Left colon (tissue), 2 donors: ENCODE measurements at places on chromosomes 7 and 10.
A peak's percentile ranks its signal among the peaks of the same experiment; 100 is the strongest.

DNA sequence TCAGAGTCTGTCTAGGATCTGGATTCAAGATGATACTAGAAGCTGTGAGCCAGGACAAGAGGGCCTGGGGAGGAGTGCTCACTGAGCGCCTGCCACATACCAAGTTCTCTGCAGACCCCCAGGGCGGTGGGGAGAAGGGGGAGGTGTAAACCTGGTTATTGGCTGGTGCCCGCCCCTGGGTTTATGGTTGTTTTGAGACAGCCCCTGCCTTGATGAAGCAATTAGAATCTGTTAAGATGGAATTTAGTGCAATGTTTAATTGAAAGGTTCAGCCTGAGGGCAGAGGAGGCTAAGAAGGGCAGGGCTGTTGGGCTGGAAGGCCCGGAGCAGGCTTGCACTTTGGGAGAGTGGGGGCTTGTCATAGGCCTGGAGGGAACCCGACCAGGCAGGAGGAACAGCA, 42.7 kb downstream of the PRF1 start:
- DNase-seq: no peak

- DNase-seq: no peak
Measured at GRCh38 chr10:3412071-3412582, 239.5 kb upstream of the PITRM1 start.

DNA sequence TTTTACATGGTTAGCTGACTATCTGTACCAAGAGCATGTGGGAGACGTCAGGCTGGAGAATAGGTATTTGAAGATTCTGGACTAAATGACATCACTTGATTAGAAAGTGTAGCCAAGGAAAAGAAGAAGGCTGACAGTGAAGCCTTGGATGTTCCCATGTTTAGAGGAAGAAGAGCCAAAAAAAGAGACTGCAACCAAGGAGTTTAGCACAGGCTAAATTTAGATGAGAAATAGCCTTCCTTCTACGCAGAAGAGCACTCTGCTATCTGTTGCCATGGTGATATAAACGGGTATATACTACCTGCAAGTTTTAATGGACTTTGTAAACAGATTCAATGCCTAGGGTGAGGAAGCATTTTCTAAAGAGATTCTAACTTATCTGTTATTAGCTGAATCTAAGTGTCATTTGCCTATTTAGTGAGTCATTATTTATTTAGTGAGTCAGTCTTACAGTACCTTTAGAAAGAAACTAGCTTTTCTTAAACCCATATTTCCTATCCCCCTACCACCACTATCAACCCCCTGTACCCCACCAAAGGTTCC, 69.8 kb downstream of the CDK6 start:
- no peak for DNase-seq

- no peak for DNase-seq
Measured at GRCh38 chr7:56077681-56078080, 13.6 kb downstream of the SUMF2 start.

DNA sequence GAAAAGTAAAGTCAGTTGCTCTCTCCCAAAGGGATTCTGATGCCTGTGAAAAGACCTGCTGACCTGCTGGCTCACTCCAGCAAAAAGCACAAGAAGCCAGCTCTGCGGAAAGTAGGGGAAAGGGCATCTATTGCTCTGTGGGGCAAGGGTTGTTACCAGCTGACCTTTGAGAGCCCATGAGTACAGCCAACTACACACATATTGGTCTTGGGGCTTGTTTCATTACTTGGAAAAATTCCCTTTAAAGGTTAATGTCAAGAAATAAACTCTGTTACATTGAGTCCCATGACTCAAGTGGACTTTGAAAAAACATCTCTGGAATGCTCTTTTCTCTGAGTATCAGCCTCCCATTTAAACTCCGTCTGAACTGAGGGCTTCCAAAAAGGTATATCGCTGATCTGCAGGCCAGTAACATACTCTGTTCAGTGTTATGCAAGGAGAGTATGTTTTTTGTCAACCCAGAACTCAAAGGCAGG, 53.2 kb downstream of the PANK1 start:
- DNase-seq: no peak

DNA sequence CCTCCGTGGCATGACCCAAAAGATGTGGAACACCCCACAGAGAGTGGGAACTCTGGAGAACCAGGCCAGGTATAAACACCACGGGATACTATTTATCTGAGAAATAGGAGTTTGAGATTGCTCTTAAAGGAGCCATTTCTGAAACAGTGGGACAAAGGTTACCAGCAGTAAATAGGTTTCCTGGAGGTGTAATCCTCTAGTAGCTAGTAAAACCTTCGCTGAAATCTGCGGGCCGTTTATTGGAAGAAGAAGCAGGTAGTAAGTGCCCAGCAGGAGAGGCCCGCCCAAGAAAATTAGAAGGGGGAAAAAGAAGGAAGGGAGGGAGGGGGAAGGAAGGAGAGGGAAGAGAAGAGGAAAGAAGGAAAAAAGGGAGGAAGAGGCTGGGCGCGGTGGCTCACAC, 51.6 kb downstream of the CHST3 start:
- peak; percentile 61 for DNase-seq

GRCh38 chr7:6154542-6155404, 117.7 kb downstream of the CYTH3 start:
- no peak for DNase-seq

GRCh38 chr7:128318691-128319090, 25.0 kb downstream of the RBM28 start:
- no peak for DNase-seq

DNA sequence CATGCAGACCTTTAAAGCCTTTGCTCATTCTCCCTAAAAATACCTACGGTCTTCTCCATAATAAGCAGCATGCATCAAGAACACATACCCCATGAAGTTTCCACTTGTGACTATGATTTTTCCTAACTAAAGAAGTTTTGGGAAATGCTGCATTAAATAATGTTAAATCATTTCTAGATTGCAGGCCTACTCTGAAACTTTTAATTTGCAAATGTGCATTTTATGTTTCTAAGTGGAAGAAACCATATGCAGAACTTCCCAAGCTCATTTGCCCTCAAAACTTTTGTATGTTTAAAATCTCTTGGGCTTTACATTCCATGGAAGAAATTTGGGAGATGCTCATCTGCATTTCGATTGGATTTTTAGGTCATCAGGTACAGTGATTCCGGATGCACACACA, 63.6 kb downstream of the ITGB8 start:
- no peak for DNase-seq

DNA sequence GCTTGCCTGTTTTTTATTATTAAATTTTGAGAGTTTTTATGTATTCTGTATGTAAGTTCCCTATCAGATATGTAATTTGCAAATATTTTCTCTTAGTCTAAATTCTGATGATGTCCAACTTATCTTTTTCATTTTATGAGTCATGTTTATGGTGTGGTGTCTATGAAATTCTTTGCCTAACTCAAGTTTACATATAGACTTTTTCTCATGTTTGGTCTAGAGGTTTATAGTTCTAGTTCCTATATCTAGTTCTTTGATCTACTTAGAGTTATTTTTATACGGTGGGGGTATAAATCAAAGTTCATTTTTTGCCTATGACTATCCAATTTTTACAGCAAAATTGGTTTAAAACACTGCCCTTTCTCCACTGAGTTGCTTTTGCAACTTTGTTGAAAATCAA, 26.3 kb upstream of the CCDC7 start:
- no peak for DNase-seq

DNA sequence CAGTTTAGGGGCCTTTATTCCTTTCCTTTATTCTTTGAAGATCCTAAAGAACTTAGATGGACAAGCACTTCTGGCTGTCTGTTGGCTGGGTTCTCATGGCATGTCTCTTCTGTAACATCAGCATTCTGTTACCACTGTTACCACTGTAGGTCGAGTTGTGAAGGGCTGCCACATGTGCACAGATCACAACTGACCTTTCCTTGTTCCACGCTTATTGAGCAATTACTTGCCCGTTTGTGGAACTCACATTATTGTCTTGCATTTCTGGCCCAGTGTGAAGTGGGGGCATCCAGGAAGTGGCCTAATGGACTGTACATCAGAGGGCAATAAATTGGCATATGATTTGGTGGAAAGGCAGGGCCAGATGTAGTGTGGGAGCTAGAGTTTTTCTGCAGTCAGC, 23.7 kb downstream of the GBF1 start:
- DNase-seq: no peak

GRCh38 chr7:52897288-52897687, 138.1 kb upstream of the POM121L12 start:
- no peak for DNase-seq

DNA sequence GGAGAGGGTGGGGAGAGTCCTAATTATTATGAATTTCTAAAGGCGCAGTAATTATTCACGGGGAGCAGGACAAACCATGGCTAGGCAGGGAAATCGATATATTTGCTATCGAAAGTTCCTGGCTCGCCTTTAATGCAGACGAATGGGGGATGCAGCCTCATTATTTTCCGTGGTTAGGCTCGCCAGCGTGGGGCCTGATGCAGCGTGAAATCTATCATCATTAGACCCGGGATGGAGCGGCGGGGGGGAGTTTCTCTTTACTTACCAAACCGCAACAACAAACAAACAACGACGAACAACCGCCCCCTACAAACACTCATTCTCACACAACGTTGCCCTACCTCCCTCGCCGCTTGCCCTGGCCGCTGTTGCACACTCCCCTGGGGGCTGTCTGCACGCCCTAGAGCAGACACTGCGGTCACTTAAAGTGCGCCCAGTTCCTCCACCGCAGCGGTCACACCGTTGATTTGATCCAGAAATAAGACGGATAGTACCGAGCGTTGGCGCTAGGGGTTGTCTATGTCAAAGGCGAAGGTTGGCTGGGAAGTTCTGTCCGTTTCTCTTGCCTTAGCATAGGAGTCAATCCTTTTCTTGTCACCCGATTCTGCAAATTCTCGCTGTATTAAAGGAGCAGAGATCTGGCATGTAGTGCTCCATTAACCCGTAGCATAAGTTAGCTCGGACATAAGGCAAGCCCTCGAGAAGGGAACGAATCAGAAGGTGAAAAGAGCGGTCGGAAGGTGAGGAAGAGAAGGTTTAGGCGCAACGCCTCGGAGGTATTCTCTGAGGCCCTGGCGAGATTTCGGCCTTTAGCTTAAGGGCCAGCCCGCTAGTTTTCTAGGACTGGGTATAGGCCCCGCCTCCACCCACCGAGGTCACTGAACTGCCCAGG, 10.4 kb downstream of the NXPH1 start:
- DNase-seq: no peak

GRCh38 chr7:95843286-95843685, 70.9 kb downstream of the DYNC1I1 start:
- DNase-seq: no peak

DNA sequence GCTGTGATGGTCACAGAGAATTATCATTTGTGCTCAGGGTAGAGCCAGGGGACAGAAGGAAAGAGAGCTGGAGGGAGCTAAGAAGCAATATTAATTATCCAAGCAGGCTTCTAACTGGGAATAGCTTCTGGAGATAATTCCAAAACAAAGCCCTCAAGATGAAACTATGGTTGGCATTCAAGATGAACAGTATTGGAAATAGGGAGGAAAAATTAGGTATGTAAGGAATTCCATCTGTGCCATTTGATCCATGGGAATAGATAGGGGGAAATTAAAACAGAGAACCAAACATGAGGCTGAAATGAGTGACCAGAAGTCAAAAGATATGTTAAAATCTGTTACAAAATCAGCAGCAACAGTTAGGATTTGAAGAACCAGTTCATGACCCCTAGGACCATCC, 75.3 kb downstream of the NDUFB2 start:
- no peak for DNase-seq

DNA sequence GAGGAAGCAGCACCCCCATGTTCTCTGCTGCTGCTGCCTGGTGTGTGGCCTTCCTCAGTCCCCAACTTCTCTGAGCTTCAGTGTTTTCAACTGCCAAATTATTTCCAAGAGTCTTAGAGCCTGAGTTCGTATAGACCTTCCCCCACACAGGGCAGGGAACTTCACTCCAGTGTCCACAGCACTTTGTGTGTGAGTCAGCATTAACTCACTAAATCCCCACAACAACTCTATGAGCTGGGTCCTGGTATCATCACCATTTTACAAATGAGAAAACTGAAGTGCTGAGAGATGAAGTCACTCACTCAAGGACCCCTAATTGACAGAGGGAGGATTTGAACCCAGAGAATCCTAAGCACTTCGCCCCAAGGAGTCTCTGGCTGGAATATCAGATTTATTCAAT, 48.3 kb downstream of the ADCYAP1R1 start:
- no peak for DNase-seq

DNA sequence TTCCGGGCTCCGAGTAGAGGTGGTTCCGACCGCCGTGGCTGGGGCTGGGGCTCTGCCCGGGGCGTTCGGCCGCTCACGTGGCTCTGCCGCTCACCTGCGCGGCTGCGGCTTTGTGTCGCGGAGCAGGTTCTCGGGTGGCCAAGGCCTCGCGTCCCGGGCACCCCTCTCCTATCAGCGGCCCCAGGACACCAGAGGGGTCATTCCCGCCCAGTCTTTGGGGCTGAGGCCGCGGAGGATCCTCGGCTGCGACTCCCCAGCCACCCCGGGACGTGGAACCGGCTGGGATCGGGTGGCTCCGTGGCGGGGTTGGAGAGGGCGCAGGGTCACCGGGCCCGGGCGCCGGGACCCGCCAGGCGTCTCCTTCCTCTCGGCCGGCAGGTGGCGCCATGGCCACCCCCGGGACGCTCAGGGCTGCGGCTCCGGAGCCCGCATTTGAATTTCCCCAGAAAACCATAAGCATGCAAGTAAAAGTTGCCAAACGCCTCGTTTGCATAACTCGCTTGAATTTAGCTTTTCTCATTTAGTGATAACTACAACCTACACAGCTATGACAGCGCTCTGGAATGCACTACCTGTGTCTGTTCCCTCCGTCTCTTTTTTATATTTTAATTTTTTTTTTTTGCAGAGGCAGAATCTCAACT, 1.2 kb downstream of the COL26A1 start:
- peak; percentile 69 for DNase-seq

- no peak for DNase-seq
Measured at GRCh38 chr7:16657656-16658279, 11.8 kb downstream of the BZW2 start.

DNA sequence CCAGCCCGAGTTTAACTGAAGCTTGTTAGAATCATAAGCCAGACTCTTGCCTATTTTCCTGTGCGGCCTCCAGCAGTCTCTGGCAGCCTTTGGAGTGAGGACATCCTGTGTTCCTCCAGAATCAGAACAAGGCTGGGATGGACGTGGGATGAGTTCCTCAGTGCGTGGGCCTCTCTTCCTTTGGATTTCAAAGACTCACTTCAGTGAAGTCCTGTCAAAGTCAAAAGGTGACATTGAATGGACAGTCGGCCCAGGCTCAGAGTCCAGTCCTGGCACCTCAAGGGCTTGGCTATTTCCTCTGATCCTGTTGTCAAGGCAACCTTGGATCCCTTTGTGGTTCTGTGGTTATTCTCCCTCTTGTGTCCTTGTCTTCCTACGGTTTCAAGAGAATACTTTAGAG, 21.4 kb upstream of the SMC3 start:
- DNase-seq: no peak

GRCh38 chr7:120404042-120404441, 131.1 kb downstream of the KCND2 start:
- DNase-seq: no peak

GRCh38 chr10:63241841-63242281, 108.7 kb downstream of the NRBF2 start:
- DNase-seq: no peak

DNA sequence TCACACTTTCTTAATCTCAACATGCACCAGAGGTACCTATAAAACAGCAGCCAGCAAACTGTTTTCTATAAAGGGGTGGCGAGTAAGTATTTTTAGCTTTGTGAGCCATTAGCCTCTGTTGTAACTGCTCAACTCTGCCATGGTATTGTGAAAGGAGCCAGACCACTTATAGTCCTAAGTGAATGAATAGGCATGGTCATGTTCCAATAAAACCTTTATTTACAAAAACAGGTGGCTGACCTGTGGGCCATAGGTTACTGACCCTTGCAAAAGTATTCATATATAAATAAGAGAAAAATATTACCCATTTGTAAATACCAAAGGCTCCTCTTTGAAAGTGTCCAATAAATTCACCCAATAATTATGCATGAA, 50.3 kb downstream of the ICA1 start:
- no peak for DNase-seq
